ENCODE measurements at places on chromosomes 2 and 18.

- peak; percentile 84 for DNase-seq
These were observed 22.3 kb upstream of the VPS4B start for GRCh38 chr18:63444580-63444979.

DNA sequence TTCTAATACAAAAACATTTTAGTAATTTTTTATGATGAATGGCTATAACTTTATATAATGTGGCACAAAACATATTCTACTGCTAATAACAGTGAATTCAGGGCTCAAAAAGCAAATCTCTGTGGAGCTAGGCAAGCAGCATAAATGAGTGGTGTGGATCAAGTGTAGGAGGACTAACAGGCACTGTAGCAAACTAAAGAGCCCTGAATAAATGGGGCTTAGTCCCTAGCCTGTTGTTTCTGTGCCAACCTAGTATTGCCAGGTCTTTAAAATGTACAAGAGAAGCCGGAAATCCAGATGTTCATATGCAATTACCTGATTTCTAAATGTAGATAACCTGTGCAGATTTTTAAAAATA is 18.5 kb downstream of the REL start:
- DNase-seq: no peak

DNA sequence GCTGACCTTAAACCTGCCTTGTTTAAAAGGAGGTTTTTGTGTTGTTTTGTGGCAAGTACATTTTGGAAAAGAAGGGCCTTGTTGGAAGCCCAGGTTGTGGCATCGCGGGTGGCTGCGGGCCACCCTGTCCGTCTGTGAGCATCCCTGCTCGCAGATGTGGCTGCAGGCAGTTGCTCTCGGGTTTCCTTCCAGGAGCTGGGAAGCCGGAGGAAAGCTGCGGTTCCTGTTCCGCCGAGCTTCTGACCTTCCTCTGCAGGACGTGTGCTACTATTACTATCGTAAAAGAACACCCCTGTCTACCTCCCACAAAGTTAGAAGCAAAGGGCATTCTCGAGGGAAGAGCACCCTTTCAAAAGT is 766 bp downstream of the MFF start:
- DNase-seq: peak; percentile 13

DNA sequence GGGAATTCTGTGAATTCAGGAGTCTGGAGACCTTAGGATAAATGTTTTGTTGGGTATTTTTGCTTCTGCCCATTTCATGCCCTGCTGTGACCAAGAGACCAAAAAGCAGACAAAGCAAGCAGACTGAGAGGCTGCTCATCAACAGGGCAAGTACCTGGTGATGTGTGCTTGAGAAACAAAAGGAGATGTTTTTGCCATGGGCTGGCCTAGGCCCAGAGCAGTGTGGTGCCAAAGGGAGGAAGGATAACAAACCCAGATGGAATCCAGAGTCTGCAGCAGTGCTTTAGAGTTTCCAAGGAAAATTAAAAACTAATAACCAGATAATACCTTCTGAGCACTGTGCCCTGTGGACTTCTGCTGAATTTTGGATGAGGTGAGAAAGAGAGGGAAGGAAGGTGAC is 538.4 kb downstream of the STK39 start:
- no peak for DNase-seq

DNA sequence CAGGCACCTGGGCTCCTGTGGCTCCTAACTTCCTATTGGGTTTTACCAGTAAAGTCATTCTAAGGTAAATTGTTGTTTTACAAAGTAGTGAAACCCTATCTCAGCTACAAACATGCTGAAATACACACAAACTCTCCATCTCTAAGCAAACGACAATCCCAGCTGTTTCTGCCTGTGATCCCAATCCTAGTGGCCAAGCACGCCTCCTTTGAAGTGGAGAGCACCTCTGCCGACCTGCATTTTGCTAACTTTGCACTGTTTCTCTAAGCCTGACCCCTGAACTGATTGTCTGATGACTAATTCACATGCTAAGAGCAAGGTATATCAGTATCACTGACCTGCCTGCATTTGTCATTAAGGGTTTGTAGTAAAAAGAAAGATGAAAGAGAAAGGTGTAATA is 124.3 kb downstream of the PAX3 start:
- DNase-seq: no peak

DNA sequence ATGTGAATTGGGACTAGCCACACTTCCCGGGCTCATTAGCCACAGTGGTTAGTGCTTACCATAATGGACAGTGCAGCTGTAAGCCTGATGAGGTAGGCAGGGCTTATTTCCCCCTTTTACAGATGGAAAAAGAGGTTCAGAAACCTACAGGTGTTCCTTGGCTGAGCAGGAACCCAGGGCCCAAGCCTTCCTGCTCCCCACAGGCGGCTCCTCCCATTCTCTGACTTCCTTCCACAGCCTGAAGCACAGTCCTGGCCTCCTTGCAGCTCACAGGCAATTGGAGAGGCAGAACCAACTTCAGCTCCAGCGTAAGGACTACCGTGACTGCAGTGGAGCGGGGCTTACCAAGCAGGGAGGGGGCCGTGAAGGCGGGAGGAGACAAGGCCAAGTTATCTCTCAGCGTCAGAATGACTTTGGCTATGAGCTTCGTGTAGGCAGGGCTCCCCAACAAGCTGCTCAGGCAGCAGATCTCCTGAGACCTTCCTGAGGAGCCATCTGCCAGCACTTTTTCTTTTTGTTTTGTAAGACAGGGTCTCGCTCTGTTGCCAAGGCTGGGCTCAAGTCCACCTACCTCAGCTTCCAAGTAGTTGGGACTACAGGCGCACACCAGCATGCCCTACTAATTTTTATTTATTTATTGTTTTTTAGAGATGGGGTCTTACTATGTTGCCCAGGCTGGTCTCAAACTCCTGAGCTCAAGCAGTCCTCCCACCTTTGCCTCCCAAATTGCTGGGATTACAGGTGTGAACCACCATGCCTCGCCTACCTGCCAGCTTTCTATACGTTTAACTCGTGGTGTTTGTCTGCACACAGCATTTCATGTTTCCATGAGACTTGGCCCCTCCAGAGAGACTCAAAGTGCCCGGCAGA is 34.2 kb upstream of the NT5DC4 start:
- DNase-seq: no peak

- DNase-seq: no peak
These were observed 15.1 kb upstream of the NMUR1 start for GRCh38 chr2:231545105-231545902.

DNA sequence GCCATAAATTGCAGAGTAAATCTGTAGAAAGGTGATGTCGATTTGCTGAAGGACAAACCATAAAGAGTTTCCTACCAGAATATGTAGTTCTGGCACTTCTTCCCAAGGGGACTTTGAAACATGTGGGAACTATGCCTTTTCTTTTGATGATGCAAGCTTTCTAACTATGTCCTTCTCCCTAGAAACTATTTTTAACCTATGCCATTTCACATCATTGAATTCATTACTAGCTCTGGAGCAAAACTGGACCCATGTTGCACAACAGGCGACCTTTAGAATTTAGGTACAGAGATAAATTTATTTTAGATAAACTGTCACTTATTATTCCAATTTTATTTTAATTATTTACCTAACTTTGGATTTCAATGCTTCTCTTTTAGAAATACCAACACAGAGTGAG is 186.5 kb downstream of the CCDC102B start:
- DNase-seq: no peak

DNA sequence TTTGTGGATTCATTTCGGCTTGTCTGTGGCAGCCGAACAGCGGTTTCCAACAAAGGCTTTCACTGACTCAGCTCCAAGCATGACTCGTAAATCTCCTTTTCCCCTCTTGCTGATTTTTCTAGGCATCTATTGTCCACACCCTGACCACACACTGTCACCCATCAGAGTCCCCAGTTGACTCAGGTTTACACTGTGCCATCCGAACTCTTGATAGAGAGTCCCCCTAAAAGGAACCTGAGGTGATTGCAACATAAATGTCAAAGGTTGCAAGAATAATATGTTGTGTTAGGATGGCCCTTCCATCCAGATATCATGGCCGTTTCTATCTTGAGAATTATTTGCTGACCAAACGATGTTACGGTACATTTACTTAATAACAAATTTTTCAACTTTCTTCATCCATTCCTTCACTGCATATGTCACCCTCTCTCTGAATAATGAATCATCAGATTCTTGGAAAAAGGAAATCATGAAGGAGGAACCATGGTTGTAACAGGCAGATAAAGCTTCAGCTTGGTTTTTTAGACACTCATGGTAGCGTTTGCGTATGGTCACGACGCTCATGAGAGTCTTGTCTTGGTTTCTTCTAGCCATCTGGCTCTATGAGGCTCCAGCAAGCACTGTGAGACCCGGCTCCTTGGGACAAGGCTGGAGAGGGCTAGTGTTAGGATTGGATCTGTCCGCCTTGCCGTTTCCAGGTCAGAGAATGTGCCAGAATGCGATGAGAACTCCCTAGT is 72.1 kb downstream of the NPAS2 start:
- DNase-seq: no peak

DNA sequence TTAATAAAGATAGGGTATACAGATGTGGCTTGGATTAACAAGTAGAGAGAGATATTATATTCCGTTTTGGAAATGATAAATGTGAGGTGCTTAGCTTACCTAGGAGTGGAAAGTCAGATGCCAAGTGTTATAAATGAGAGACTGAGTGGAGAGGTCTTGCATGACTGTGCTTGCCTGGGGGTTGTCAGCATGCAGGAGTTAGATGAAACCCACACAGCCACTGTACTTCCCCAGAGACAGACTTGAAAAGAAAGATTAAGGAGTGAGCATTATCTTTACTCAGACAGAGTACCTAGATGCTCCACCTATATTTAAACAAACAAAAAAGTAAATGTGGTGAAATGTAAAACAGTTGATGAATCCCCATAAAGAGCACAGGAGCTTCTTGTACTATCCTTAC is 482.7 kb downstream of the RIT2 start:
- no peak for DNase-seq

DNA sequence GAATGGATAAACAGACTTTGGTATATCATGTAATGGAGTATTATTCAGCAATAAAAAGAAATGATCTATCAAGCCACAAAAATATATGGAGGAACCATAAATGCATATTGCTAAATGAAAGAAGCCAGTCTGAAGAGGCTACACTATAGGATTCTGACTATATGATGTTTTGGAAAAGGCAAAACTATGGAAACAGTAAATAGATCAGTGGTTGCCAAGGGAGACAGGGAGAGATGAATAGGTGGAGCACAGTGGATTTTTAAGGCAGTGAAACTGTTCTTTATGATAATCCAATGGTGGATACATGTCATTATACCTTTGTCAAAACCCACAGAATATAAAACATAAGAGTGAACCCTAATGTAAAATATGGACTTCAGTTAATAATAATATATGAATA is 41.0 kb upstream of the SLC30A6 start:
- DNase-seq: no peak

DNA sequence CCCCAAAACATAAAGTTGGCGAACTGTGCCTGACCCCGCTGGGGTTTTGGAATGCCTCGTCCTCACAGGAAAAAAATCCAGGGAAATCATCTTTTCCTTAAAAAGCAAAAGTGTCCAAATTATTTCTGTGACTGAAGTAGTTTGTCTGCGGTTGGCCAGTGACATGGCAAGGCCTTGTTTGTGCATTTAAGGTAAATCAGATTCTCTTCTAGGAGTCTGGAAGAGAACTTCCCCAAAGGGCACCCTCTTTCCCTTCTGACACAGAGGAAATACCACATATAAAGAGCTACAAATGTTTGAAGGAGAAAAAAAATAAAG is 737 bp upstream of the CYB5A start:
- DNase-seq: no peak

Data from GM04504 (cell line).